ENCODE measurements at places on chromosomes 7 and 10. TPM values are rescaled to one million over a fixed set of nuclear protein-coding genes. Genes with fewer than 3 reads are reported as not detected.

The SEC31B gene
- total RNA-seq, result 2.7 TPM

The OPN4 gene
- not detected for total RNA-seq

The LRRC18 gene
- total RNA-seq, result not detected

The ACHE gene
- not detected for total RNA-seq

The NPSR1 gene
- total RNA-seq, result not detected

The CYP2W1 gene
- total RNA-seq, result not detected

The RNF133 gene
- total RNA-seq, result 0.37 TPM

The FAM13C gene
- 3.4 TPM for total RNA-seq

The CDC14C gene
- not detected for total RNA-seq

The COL13A1 gene
- 14.8 TPM for total RNA-seq

The IQUB gene
- total RNA-seq, result 0.53 TPM

The ASZ1 gene
- not detected for total RNA-seq

The MYO1G gene
- total RNA-seq, result under 0.01 TPM

The IL15RA gene
- total RNA-seq, result 7.3 TPM

The PRLHR gene
- not detected for total RNA-seq

The CYP2C9 gene
- not detected for total RNA-seq

The TET1 gene
- 3.4 TPM for total RNA-seq

The CDK14 gene
- 35.1 TPM for total RNA-seq

The ADCY1 gene
- total RNA-seq, result 0.12 TPM

The EPC1 gene
- 29.6 TPM for total RNA-seq

The GIMAP6 gene
- total RNA-seq, result 5.4 TPM

The MYPN gene
- 0.26 TPM for total RNA-seq

The LRWD1 gene
- total RNA-seq, result 32.4 TPM

The PLXNA4 gene
- 2.0 TPM for total RNA-seq

The LLCFC1 gene
- not detected for total RNA-seq

The MICU1 gene
- total RNA-seq, result 50.1 TPM

The TUBAL3 gene
- total RNA-seq, result not detected

The TRAPPC14 gene
- 7.6 TPM for total RNA-seq

The OR2A12 gene
- total RNA-seq, result not detected

The SKAP2 gene
- 1.4 TPM for total RNA-seq

The RAPGEF5 gene
- 39.3 TPM for total RNA-seq

The NHLRC2 gene
- 12.5 TPM for total RNA-seq

The GBX1 gene
- not detected for total RNA-seq

The UNC5B gene
- 22.4 TPM for total RNA-seq

The SORBS1 gene
- 1.5 TPM for total RNA-seq

The PLPP4 gene
- total RNA-seq, result 0.25 TPM

The GNGT1 gene
- not detected for total RNA-seq

The IGFBP3 gene
- total RNA-seq, result 970 TPM

The CUZD1 gene
- 0.13 TPM for total RNA-seq

The MAGI2 gene
- 4.6 TPM for total RNA-seq

The HYAL4 gene
- total RNA-seq, result not detected

The C10orf95 gene
- total RNA-seq, result 0.06 TPM

The TYW1 gene
- total RNA-seq, result 20.1 TPM
